ENCODE measurements at places on chromosomes 13 and 19.
A peak's percentile ranks its signal among the peaks of the same experiment; 100 is the strongest.

- peak; percentile 21 for DNase-seq
Observed at GRCh38 chr19:4660181-4660791, 9.9 kb downstream of the MYDGF start.

DNA sequence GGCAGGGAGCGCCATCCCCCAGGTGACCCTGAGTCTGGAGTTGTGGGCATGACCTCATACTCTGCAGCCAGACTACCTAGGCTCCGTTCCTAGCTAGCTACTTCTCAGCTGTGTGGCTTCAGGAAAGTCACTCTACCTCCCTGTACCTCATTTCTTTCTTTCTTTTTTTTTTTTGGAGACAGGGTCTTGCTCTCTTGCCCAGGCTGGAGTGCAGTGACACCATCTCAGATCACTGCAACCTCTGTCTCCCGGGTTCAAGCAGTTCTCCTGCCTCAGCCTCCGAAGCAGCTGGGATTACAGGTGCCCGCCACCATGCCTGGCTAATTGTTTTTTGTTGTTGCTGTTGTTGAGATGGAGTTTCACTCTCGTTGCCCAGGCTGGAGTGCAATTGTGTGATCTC is 15.0 kb downstream of the PLIN3 start:
- no peak for DNase-seq

DNA sequence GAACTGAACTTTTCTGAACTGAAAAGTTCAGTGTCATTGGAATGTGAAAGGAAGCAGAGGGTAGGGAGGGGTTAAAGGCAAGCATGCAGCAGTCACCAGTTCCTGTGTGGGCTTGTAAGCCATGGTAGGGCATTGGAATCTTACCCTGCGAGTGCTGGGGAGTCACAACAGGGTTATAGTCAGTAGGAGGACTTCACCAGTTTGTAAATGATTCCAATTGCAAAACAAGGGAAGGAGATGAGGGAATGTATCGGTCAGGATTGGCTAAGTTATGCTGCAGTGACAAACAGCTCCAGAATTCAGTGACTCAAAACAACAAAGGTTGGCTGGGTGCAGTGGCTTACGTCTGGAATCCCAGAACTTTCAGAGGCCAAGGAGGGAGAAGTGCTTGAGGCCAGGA is 12.8 kb downstream of the LYPD3 start:
- DNase-seq = no peak

- no peak for DNase-seq
Observed at GRCh38 chr13:76735641-76736040, 150.6 kb downstream of the KCTD12 start.

All from HAP-1 (cell line).